ENCODE measurements at places on chromosomes 3 and 15. TPM values are rescaled to one million over a fixed set of nuclear protein-coding genes. Genes with fewer than 3 reads are reported as not detected.

GRCh38 chr3:70112751-70113150 is 113.2 kb downstream of the SAMMSON start:
- no peak for DNase-seq

GRCh38 chr15:91712286-91712685 is 141.2 kb upstream of the SLCO3A1 start:
- DNase-seq: no peak

DNA sequence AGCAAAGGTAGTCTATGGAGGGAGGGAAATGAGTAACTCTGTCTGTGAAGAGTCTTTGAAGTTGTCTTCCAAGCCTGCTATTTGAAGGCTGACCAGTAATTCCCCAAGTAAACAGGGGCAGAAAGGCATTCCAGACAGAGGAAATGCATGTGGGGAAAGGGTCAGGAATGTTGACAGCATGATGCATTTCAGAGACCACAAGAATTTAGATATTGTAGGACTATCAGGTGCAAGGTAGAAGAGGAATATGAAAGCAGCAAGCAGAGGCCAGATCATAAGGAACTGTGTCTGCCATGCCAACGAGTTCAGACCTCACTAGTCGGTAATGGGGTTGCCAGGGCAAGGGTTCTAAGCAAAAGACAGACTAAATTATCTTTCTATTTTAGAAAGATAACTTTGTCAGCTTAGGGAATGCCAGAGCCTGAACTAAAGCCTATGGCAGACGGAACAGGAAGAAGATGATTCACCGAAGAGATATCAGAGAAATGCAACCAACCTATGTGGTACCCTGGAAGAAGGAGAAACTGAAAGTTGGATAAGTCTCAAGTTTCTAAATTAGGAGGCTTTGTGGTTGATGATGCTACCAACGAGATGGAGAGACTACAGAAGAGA is 327.0 kb upstream of the RORA start:
- DNase-seq: no peak

GRCh38 chr3:94004301-94004910 is 24.0 kb downstream of the STX19 start:
- peak; percentile 82 for DNase-seq

- DNase-seq: peak; percentile 70
Observed at GRCh38 chr15:84878504-84878903, 6.0 kb upstream of the SLC28A1 start.

- peak; percentile 57 for DNase-seq
Observed at GRCh38 chr3:37712918-37713817, 148.5 kb upstream of the CTDSPL start.

DNA sequence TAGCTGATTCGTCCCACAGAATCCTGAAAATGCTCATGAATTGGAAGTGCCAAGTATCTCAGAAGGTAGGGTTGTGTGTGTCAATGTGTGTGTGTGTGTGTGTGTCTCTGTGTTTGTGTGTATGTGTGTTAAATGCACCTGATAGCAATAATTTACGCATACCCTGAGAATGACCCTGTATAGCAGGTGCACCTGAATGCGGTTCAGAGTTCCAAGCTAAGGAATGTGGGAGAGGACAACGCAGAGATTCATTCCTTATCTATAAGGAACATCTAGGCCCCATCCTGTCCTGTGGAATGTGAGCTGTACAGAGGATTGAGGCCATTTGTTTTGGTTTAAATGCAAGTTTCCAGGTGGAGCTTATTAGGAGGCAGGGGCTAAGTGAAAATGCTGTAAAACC is 49.1 kb upstream of the NEDD4 start:
- DNase-seq: no peak

DNA sequence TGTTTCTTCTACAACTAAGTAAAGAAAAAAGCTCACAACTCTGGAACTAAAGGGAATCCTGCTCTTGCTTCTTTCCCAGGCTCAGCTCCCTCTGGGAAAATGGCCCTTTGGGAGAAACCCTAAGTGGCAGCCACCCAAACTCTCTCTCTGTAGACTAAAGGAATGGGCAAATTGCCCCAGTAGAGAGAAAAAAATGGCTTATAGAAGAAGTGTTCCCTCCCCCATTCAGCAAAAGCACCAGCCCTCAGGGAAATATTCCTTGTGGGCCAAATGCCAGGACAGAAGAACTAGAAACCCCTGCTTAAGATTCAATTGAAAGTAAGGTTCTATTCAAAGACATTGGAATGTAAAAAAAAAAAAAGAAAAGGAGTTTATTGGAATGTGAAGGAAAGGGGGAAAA is 603.7 kb upstream of the ALCAM start:
- no peak for DNase-seq

- DNase-seq: no peak
Observed at GRCh38 chr15:29535952-29536351, 266.3 kb upstream of the NSMCE3 start.

DNA sequence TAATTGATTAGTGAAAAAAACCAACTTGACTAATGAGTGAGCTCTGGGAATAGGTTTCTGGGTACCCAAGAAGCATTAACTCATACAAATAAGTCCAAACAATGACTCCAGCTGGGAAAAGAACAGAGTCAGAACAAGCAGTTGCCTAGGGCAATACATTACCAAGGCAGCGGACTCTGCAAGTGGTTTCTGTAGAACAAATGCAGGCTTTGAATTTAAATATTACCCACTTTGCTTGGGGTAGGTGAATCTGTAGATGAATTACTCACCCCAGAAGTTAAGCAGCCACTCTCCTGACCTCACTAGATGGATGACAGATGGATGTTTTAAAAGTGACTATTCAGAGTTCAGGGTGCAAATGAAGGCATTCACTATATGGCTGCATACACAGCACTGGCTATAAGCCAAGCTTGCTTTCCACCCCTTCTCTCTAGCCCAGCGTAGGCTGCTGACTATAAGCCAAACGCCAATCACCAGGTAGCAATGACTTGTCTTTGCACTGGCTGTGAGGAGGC is 73.1 kb upstream of the BHLHE40 start:
- DNase-seq: peak; percentile 49

DNA sequence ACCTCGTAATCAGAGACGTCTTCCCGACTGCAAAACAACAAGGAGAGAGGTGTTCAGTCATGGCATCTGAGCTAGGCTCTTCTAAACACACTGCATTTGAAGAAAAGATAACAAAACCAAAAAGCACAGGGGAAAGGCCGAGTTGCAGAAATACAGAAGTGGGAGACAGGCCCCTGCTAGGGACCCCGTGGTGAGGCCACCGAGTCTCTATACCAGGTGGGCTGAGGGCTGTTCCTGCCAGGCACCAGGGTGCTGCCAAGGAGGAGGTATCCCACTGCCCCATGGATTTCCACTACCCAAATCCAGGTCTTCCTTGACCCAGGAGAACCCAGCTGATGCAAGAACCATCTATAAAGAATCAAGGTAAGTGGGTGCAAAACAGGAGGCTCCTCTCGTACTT is 31.1 kb downstream of the RAB6B start:
- no peak for DNase-seq

The FBXO40 gene
- 7.3 TPM for total RNA-seq

The GPR176 gene
- 5.6 TPM for total RNA-seq

The LYZL4 gene
- total RNA-seq: 4.3 TPM

All from cardiac muscle cell (in vitro differentiated cells and primary cell).